Effector memory CD4-positive, alpha-beta T cell (primary cell): ENCODE measurements at places on chromosomes 2 and 18.

DNA sequence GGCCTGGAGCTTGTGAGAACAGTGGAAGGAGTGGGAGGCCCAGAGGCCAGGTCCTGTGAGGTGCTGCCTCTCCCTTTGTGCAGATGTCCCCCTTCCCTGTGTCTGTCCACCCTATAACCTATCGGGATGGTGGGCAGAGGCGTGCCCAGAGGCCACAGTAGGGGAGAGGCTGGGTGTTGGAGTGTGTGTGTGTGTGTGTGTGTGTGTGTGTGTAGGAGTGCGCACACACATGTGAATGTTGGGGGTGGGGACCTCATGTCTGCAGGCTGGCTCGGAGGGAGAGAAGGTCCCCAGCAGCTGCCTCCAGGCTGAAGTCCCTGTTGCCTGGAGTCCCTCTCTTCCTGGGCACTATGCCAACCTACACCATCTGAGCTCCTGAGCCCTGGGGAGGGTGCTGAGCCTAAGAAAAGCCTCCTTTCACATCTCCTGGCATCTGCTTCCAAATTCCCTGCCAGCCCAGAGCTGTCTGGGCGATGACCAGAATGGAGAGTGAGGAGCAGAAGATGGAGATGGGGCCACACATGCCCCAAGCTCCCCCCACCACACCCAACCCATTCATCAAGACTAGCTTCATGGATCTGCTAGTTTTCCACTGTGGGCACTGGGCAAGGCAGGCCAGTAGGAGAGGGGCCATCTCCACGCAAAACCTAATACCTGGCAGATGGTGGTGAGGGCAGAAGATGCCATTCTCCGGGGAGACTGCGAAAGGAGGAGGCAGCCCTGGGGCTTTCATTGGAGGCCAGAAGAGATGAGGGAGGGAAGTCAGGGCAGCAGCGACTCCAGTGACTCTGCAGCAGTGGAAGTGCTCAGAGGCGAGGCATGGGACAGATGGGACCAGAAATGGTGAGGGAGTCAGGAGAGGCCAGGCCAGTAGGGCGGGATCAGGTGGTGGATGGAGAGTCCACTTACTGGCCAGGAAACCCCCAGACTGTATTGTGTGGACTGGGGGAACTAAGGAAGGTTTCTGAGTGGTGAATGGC, 20.3 kb downstream of the KCNK3 start:
- no peak for DNase-seq

DNA sequence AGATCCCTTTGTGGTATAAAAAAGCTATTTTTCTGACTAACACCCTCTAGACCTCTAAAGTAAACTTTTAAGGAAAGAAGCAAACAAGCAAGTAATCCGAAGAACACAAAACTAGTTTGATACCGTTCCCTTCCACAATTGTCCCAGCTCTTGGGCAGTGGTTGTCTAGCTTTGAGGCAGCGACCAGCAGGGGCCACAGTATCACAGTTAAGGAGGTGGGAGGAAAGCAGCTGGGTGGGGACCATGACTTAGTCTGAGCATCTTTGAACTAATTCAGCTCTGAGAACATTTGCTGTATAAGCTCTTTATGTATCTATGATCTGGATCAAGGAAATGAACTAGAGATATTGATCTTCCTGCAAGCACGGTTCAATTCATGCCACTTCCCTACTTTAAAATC, 51.0 kb downstream of the SF3B1 start:
- no peak for DNase-seq

- no peak for DNase-seq
Measured at GRCh38 chr2:105114551-105114950, 76.7 kb downstream of the MRPS9 start.

DNA sequence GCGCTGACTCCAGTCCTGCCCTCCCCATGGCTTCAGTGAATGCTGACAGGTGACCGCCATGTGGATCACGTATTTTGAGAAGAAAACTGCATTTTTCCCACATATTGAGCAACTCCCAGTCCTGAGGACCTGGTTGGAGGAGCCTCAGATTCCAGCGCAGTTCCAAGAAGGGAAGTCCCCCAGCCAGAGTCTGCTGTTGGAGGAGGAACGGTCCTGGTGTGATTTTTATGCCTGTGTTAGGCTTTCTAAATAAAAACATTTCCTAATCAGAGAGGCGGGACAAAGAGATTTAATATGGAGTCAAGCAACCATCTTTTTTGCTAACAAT, 32.3 kb upstream of the COL6A3 start:
- no peak for DNase-seq

DNA sequence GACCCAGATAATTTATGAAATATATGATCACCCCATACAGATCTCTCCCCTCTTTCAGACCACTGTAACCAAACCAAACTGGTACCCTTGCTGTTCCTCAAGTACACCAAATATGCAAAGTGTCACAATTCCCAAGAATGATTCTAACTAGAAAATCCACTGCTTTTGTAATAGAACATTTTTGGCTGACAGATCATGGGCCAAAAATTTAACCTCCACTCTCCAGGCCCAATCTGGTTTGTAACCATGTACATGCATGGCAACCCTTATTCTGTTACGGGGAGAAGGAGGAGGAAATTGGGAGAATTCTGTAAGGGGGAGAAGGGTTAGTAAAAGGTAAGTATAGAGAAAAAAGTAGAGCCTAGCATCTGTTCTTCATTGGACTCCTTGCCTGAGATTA, 62.0 kb downstream of the IKZF2 start:
- DNase-seq: no peak

GRCh38 chr2:119478188-119478977, 45.9 kb downstream of the SCTR start:
- no peak for DNase-seq

DNA sequence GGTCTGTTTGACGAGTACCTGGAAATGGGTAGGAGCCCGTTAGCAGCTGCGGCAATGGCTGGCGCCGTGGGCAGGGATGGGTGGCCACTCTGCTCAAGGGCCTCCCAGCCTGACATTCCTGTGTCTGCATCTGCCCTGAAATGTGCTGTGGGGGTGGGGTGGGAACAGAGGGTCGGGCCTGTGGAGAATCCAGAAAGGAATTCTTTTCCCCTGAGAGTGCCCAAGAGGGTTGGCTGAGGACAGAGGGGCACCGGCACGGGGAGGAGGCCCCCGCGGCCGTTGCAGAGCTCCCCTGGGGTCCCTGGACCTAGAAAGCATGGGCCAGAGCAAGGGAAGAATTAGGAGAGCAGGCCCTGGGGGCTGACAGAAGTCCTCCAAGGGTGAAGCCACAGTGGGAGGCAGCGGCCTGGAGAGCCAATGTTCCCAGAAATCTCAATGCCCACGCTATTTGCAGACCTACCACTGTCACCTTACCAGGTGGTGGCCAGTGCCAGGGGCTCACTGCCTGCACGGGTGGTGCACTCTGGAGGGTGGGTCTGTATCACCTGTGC, 27.8 kb downstream of the ANO7 start:
- no peak for DNase-seq

- DNase-seq: peak; percentile 17
Measured at GRCh38 chr2:148926291-148926961, 51.4 kb downstream of the KIF5C start.

DNA sequence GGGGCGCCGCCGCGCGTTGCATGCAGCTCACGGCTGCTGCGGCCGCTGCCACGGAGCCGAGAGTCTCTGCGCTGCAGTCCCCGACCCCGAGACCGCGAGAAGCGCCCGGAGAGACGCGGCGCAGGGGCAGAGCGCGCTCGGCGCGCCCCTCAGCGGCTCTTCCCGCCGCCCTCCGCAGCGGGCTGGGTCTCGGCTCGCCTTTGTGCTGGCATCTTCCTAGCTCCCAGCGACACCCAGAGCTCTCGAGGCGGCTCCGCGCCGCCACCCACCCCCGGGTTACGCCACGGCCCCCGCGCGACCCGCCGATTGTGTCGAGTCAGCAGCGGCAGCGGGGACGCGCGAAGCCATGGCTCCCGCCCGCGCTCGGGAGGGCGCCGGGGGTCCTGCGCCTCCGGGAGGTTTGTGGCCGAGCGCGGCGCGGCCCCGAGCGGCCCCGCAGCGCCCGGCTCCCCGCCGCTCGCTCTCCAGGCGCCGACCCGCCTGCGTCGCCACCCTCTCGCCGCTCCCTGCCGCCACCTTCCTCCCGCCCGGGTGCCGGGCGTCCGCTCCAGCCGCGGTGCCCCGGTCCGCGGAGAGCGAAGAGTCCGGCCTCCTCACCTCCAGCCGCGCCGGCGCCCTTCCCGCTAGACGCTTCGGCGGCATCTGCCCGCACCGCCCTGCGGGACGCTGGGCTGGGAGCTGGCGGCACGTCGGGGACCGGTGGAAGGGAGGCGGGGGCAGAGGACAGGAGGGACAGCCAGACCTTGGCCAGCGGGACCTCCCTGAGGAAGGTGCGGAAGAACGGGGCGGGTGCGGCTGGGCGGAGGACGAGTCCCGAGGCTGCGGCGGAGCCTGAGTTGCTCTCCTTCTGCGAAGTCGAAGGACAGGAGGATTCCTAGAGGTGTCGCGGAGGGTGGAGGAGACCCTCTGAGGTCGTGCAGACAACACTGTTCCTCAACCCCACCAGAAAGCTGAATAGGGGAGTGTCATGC, 46.3 kb upstream of the CCDC150 start:
- DNase-seq: no peak

GRCh38 chr18:49227001-49227380, 233.5 kb downstream of the DYM start:
- DNase-seq: no peak

- no peak for DNase-seq
Measured at GRCh38 chr2:144572977-144573376, 53.1 kb upstream of the ZEB2 start.
